SIG-M5 (cell line): ENCODE measurements at places on chromosomes 2 and 18.

GRCh38 chr2:159152128-159152778, 134.2 kb downstream of the WDSUB1 start:
- no peak for DNase-seq

DNA sequence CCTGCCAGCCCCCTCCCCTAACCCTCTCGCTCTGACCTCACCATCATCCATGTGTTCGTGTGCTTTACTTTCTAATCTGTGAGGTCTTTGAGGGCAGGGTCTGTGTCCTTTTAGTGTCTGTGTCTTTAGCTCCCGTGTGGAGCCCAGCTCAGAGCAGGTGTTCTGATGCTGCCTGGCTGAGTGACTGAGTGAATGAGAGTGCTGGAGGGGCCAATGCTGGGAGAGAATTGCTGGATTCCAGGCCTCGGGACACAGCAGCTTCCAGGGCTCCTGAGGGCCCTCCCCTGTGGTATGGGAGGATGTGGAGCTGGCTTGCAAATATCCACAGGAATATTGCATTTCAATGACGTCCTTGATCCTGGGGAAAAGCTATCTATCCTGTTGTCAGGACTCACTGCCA, 160.6 kb downstream of the ANKRD30B start:
- DNase-seq, result no peak

- DNase-seq, result no peak
Observed at GRCh38 chr18:23272498-23273232, 137.4 kb downstream of the CABLES1 start.

- DNase-seq, result no peak
Observed at GRCh38 chr18:48918660-48919456, 31.9 kb downstream of the SMAD7 start.

GRCh38 chr2:234273887-234274584, 222.8 kb downstream of the ARL4C start:
- DNase-seq, result no peak

GRCh38 chr2:222797261-222797660, 63.6 kb upstream of the ACSL3 start:
- DNase-seq, result no peak

DNA sequence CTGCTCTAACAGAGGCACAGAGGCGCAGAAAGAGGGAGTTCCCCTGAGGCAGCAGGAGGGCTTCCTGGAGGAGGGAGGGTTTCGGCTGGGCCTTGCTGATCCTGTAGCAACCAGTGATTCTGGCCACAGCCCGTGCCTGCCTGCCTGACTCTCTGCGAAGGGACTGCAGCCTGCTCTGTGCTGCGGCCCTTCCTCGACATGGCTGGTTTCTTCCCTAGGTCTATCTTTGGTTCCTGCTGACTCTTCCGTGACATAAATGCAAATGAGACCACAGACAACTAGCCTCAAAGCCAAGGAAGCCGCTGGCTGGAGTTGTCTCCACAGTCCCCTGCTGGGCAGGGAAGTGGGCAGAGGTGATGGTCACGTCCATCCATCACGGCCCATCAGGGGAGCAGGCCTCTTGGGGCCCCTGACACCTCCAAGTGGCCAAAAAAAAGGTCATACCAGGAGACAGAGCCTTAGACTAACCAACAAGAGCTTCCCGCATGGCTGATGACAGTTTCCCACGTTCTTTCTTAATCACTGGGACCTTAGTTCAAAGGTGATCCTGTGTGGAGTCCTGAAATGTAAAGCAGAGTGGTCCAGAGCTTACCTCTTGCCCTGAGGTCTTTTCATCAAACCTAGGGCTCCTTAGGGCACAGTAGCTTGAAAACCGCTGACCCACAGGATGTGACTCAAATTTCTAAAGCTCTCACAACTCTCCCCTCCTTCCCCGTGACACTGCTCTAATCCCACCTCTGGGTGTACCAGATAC, 55.3 kb downstream of the HS1BP3 start:
- DNase-seq, result no peak

GRCh38 chr2:173075056-173075780, 428 bp upstream of the MAP3K20 start:
- DNase-seq, result no peak

- DNase-seq, result no peak
Observed at GRCh38 chr2:200471324-200471848, 38.5 kb downstream of the KCTD18 start.
